B cell (primary cell): ENCODE measurements at places on chromosomes 4 and X. TPM values are rescaled to one million over a fixed set of nuclear protein-coding genes. Genes with fewer than 3 reads are reported as not detected.

GRCh38 chr4:17650406-17650805 is 36.0 kb downstream of the MED28 start:
- no peak overlapping the region for H3K27ac ChIP-seq
- DNase-seq: no peak
- peaks cover 3% of the 10 kb centered on the region for H3K27me3 ChIP-seq
- H3K36me3 ChIP-seq: no peaks in the 10 kb centered on the region
- no peak overlapping the region for H3K4me3 ChIP-seq

DNA sequence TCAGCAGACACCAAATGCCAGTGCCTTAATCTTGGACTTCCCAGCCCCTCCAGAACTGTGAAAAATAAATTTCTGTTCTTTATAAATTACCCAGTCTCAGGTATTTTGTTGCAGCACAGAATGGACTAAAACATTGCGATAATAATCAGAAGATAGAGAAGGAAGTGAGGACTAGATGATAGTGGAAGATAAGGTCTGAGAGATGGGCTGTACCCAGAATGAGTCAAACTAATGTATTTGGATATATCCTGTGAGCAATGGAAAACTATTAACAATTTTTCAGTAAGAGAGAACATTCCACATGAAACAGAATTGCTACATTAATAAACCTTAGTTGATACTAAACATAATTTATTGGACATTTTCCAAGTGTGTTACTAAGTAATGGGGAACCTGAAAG is 93.3 kb downstream of the FANCB start:
- H3K27ac ChIP-seq: no peak overlapping the region
- no peaks in the 10 kb centered on the region for H3K27me3 ChIP-seq
- no peak overlapping the region for H3K4me3 ChIP-seq
- no peaks in the 10 kb centered on the region for H3K36me3 ChIP-seq
- no peak for DNase-seq

GRCh38 chr4:12949719-12950490 is 534.2 kb downstream of the RAB28 start:
- DNase-seq: no peak
- H3K27ac ChIP-seq: no peak overlapping the region
- no peak overlapping the region for H3K4me3 ChIP-seq
- H3K36me3 ChIP-seq: no peaks in the 10 kb centered on the region
- H3K4me1 ChIP-seq: no peaks in the 10 kb centered on the region

Gene PALLD
- 0.71 TPM in 1 of 2 replicates, not detected in the other for total RNA-seq

Gene APEX2
- 13.1 and 19.6 TPM in 2 replicates for total RNA-seq

Gene GIMD1
- total RNA-seq: not detected in 2 replicates
